Mucosa of gallbladder (tissue), 1 donor: ENCODE measurements at places on chromosomes 3 and 15. TPM values are rescaled to one million over a fixed set of nuclear protein-coding genes. Genes with fewer than 3 reads are reported as not detected.

The HRG gene
- 0.49 TPM for total RNA-seq

DNA sequence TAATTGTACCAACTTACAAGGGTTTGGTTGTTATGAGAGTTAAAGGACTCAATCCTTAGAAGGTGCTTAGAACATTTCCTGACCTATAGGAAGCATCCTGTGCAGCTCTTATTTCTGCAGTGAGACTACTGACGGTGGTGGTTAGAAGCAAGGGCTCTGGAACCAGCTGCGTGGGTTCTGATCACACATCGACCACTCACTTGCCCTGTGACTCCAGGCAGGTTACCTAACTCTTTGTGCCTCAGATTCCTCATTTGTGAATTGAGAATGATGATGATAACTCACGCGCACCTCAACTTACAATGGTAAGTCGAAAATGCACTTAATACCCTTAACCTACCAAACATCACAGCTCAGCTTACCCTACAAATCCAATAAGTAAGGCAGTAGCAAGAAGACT lies 80.7 kb upstream of the SPATA12 start:
- DNase-seq, result no peak

- DNase-seq, result no peak
Observed at GRCh38 chr15:66878761-66879160, 176.7 kb downstream of the SMAD6 start.

DNA sequence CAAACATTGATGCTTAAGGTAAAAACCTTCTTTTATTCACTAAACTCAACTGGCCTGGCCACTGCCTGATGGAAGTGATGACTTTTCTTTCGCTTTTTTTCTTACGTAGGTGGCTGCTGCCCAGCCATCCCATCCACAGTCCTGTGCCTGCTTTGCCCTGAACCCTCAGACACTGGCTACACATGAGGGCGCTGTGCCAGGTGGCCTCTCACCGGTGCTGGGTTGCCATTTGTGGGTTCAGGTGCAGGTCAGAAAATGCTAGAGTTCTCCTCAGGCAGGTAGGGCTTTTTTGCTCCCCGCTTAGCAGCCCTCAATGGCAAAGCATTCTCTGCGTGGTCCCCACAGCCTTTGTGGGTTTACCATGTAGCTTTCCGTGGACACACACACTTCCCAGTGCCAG lies 88.3 kb upstream of the PRR23E start:
- DNase-seq, result no peak

DNA sequence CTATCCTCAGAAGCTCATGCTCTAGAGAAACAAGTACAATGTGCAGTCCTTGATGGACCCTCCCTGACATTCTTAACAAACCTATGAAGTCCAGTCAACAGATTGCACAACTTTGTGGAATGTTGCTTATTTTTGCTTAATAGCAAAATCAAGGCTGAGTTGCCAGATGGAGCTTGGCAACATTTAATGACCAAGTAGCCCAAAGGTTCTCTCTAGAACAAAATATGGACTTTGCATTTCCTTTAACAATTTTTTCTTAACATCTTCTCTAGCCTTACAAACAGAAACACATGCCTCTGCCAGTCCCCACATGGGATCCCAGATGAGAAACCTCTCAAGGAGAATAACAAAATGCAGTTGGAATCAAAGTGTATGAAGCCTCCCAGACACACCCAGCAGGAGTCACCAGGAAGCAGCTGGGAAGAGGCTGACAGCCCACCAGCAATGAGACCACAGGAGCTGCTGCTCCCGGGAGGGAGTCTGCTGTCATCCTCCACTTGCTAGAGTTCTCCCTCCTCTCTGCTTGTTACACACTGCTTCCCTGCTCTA lies 422.5 kb upstream of the CDIN1 start:
- peak; percentile 12 for DNase-seq

The CYP1A2 gene
- total RNA-seq, result 0.14 TPM

- DNase-seq, result no peak
Observed at GRCh38 chr3:160919942-160920341, 163.9 kb downstream of the PPM1L start.

DNA sequence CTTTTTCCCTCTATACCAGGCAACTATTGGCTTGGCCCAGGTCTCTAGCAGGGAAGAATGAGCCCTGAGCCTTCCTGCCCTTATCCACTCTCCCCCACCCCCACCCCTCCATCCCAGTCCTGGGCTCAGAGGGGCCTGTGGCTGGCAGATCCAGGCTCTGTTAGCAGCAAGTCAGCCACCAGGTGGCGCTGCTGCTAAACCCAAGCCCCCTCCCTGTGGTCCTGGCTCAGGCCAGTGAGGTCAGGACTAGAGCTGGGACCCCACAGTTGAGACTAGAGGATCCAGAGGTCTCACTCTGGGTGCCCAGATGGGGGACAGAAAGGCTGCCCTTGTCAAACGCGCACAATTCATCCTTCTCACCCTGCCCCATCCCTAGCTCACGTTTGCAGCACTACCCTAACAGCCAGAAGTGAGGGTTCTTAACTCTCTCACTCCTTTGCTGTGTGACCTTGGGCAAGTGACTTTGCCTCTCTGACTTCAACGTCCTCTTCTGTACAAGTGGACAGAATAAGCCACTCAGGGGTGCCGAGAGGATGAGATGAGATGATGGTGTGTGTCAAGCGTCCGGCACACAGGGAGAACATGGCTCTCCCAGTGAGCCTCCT lies 46.8 kb upstream of the SLC6A1 start:
- DNase-seq, result peak; percentile 32

DNA sequence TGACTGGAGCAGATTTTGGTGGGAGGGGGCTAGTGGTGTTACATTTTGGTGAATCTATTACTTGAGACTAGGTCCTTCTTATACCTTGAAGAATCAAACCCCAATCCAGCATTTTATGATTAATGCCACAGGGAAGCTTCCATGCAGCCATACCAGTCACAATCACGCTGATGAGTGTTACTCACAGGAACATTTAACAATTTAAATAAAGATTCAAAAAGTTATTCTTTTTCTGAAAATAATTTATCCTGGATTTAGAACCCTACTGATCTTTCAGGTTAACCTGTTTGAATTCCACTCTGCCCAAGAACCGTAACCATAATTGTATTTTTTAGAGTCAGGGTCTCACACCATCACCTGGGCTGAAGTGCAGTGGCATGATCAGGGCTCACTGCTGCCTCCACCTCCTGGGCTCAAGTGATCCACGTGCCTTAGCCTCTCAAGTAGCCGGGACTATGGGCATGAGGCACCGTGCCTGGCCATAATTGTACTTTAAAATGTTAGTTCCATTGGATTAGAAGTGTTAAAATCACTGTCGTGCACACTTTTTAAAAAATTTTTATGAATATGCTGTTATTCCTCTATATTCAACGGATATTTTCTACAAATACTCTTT lies 929 bp upstream of the MTMR10 start:
- no peak for DNase-seq

GRCh38 chr3:119220970-119221667 lies 19.6 kb downstream of the B4GALT4 start:
- no peak for DNase-seq

DNA sequence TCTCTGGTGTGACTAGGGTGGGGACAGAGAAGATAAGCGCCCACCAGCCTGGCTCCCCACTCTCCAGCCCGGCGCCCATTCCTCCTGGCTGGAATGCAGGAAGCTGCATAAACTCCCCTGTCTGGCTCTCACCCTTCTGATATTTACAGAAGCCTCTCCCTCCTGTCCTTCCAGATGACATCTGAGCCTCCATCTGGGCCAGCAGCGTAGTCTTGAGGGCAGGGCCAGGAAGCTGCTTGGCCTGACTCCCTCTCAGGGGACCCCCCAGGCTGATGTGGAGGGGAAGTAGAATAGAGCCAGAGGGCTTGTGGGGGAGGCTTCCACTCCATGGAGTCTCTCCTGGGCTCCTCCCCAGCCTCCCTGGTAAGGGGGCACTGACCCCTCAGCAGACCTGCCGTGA lies 49.9 kb downstream of the LINGO1 start:
- DNase-seq, result no peak

- DNase-seq, result no peak
Observed at GRCh38 chr3:147197739-147198138, 208.6 kb downstream of the ZIC4 start.

GRCh38 chr3:30518872-30519271 lies 87.5 kb upstream of the TGFBR2 start:
- DNase-seq, result no peak

- DNase-seq, result no peak
Observed at GRCh38 chr3:142944342-142944741, 19.1 kb downstream of the PAQR9 start.

DNA sequence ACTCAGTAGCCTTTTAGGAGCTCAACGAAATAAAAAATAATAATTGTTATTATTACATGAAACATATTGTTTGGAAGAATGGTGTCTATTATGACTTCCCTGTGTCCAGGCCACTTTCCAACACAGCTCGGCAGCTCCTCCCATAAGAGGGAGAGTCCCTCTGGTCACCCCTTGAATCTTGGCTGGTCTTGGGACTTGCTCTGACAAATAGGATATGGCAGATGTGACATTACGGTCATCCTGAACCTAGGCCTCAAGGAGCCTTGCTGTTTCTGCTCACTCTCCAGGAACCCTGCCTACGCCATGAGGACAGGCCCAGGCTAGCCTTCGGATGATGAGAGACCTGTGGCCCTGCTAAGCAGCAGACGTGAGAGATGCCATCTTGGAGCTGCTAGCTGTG lies 71.8 kb downstream of the OXNAD1 start:
- DNase-seq, result no peak

- DNase-seq, result peak; percentile 31
Observed at GRCh38 chr3:170007031-170007663, 30.6 kb upstream of the GPR160 start.

- DNase-seq, result no peak
Observed at GRCh38 chr15:95296643-95297042, 1033.9 kb upstream of the NR2F2 start.

GRCh38 chr3:180563406-180563805 lies 38.6 kb upstream of the TTC14 start:
- no peak for DNase-seq

DNA sequence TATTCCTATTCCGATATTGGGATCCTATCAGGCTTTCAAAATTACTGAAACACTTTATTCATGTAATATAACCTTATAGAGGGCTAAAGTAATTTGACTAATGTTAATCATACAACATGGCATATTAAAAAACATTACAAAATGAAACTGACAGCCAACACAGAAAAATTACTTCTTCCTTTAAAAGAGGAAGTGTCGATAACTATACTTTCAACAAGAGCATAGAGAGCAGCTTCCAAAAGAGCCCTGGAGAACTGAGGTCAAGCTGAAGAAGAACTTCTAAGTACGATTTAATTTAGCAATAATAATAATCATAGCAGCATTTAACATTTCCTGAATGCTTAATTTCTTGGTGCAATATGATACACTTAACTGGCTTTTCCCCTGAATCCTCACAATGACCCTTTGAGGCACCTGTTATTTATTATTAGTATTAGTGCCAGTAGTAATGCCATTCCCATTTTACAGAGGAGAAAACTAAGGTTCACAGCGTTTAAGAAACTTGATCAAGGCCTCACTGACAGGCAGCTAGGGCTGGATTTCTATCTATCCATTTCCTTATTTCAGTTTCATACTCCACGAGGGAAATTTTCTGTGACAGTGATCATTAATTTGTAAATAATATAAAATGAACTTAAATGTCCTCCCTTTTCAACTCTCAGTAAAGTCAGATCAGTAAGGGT lies 181.6 kb downstream of the CFAP20DC start:
- DNase-seq, result no peak

The GOLGA6L7 gene
- not detected for total RNA-seq

- DNase-seq, result no peak
Observed at GRCh38 chr3:196063971-196064370, 17.9 kb downstream of the TFRC start.

- DNase-seq, result peak; percentile 72
Observed at GRCh38 chr3:171772427-171773056, 37.7 kb downstream of the PLD1 start.

GRCh38 chr3:162842549-162843216 lies 1346.1 kb downstream of the OTOL1 start:
- no peak for DNase-seq

The ISG20 gene
- 383 TPM for total RNA-seq

- no peak for DNase-seq
Observed at GRCh38 chr3:195221015-195221853, 49.7 kb downstream of the XXYLT1 start.

- DNase-seq, result no peak
Observed at GRCh38 chr3:191253089-191253799, 54.2 kb downstream of the OSTN start.

The GPR176 gene
- total RNA-seq, result 5.4 TPM

The ZNF774 gene
- total RNA-seq, result 18.4 TPM

DNA sequence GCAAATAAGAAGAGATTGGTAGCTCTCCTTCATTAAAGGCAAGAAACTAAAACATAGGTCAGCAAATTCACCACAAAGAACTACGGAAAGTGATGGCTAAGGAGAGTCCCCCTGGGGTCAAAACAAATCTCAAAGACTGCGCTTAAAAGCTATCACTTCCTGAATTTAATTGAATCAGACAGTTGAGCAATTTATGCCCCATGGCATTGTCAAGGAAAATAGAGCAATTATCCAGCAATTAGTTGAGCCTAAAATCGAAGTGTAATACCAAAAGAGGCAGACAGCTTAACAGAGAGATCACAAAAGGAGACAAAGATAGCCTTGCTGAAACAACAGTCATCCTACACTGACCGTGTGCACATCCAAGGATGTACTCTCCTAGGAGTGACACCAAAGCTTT lies 74.4 kb upstream of the SCN10A start:
- DNase-seq, result no peak

The PARP14 gene
- 36.5 TPM for total RNA-seq

The ERICH6 gene
- total RNA-seq, result 0.09 TPM

The NME9 gene
- total RNA-seq, result 2.6 TPM

DNA sequence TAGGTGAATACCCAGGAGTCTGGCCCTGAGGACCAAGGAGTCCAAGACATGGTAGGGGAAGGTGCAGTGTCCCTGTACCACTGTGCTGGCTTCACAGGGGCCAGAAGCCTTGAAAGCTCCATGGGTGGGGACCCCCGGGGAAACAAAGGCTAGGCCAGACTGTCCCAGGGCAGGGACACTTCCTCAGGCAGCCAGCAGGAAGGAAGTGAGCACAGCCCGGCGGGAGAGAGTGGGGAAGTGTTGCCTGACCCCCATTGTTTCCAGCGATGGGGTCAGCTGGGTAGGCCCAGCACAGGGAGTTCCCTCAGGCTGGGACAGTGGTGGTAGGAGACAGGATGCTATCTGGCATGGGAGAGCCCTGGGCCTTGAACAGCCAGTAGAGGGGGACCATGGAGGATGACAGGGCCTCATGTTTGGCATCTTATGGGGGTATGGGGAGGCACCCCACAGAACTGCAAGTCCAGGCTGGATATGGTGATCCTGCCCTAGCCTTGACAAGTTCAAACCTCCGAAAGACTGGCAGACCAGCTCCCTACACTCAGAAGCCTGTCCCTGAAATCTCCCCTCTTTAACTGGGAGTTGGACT lies 1.2 kb upstream of the HYAL2 start:
- DNase-seq, result no peak

DNA sequence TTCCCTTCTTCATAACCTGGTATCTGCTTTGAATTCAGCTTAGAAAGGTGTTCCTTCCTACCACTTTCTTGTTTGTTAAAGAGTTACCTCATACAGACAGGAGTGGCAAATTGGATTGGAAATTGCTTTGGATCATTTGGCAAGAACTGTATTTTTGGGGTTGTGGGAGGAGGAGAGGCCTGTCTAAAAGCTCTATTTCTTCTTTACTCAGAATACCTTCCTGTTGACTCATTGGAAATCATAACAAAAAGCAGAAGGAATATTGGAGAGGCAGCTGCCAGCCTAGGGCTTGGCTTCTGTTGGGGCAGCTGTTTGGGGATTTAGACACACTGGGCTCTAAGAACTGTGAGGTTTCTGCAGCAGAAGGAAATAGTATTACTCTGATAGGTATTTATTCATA lies 14.2 kb downstream of the IQGAP1 start:
- no peak for DNase-seq

- DNase-seq, result peak; percentile 46
Observed at GRCh38 chr15:32651229-32651837, 9.8 kb downstream of the SCG5 start.

GRCh38 chr3:104291878-104292277 lies 1074.8 kb upstream of the ALCAM start:
- no peak for DNase-seq
